GM13977 (cell line): ENCODE measurements at places on chromosomes 7 and 10.

DNA sequence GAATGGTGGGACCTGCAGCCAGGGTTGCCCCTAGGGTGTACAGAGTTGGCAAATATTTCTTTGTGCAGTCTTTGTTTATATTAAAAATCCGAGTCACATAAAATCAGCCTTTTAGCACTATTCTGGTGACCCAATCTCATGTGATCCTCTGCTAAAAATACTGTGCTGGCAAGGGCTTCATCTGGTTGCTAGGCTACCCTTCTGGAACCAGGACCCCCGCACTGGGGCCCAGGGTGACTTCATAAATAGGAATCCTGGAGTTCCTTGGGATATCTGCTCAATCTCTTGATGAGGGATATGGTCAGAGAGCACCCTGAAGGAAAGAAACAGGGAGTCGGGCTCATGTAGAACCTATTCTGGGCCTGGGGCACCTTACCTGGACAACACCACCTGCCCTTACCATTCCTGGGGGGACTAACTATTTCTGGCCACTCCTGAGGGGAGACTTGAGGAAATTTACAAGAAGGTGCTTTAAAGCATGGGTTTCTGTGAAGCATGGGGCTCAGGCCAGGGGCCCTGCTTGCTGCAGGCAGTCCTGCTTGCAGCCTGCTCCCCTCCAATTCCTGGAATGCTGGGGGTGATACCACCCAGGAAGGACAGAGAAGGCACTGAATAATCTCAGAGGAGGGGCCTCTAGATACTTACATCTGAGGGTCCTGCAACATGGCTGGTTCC lies 44.7 kb downstream of the SH2D4B start:
- DNase-seq = no peak

DNA sequence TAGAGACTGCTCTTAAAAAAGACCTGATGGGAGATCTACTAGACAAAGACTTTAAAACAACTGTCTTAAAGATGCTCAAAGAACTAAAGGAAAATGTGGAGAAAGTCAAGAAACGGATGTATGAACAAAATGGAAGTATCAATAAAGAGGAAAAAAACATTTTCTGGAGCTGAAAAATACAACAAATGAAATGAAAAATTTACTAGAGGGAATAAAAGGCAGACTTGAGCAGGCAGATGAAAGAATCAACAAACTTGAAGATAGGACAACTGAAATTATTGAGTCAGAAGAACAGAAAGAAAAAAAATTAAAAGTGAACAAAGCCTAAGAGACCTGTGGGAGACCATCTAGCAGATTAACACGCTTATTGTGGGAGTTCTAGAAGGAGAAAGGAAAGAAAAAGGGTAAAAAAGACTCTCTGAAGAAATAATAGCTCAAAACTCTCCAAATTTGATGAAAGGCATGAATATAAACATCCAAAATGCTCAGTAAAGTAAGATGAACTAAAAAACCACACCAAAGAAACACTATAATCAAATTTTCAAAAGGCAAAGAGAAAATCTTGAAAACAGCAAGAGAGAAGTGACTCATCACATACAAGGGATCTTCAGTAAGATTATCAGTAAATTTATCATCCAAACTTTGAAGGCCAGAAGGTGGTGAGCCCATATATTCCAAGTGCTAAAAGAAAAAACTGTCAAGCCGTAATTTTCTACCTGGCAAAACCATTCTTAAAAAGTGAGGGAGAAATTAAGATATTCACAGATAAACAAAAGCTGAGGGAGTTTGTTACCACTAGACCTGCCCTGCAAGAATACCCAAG lies 83.2 kb downstream of the SCRN1 start:
- DNase-seq = no peak

DNA sequence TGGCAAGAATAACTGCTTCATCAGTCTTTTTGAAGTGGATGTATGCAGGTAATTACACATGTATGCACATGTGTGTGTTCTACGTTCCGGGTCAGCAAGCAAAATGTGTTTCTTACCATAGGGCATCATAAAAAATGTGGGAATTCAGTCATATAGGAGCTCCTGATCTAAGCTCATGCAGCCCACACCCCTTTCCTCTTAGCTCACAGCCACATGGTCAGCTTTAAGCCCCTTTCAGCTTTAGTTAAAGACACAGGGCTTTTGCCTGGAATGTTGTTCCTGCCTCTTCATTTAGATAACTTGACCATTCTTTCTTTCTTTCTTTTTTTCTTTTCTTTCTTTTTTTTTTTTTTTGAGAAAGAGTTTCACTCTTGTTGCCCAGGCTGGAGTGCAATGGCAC lies 258.1 kb downstream of the RPS24 start:
- DNase-seq = no peak

GRCh38 chr7:20399521-20399920 lies 68.8 kb downstream of the ITGB8 start:
- DNase-seq = no peak

GRCh38 chr10:69685802-69686585 lies 55.9 kb downstream of the FAM241B start:
- no peak for DNase-seq

DNA sequence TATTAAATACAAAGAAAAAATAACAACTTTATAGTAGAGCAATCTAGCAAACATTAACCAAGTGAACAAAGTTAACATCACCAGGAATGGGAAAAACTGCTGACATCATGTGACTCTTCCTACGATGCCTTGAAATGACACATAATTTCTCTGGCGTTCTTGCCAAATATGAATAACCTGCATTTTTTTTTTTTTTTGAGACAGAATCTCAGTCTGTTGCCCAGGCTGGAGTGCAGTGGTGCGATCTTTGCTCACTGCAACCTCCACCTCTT lies 126.5 kb upstream of the VKORC1L1 start:
- DNase-seq = no peak

GRCh38 chr10:12605580-12606405 lies 256.4 kb downstream of the CAMK1D start:
- peak; percentile 53 for DNase-seq

GRCh38 chr10:393787-394438 lies 258.7 kb downstream of the ZMYND11 start:
- DNase-seq = no peak

DNA sequence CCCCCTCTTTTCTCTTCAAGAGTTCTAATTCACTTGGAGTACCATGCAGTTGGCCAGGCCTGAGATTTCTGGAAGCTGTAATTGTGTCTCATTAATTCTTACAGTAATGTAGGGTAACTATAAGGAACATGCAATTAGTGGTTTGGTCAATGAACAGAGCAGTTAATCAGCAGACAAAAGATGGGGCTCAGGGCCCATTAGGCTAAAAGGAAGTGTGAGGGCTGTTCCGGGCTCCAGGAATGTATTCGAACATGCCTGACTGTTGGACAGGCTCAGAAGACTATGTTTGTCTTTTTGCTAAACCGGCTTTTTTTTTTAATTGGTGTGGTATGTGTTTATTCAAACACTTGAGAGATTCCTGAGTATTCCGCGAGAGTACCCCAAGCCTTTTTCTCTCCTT lies 42.5 kb upstream of the FZD8 start:
- no peak for DNase-seq

DNA sequence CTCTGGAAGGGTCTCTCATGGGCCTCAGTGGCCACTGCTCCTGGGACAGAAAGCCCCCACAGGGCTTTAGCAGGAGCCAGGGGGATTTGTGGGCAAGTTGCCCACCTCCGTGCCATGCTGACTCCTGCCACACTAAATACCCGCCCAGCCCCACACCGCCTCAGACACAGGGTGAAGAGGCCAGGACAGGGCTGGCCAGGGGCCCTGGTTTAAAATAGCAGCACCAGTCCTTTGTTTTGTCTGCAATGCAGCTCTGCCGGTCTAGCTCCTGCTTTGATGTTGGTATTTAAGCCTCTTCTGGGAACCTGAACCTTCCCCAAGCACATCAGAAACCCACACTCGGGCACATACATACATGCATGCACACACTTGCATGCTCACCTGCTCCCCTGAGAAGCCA lies 14.4 kb upstream of the TNRC18 start:
- no peak for DNase-seq

DNA sequence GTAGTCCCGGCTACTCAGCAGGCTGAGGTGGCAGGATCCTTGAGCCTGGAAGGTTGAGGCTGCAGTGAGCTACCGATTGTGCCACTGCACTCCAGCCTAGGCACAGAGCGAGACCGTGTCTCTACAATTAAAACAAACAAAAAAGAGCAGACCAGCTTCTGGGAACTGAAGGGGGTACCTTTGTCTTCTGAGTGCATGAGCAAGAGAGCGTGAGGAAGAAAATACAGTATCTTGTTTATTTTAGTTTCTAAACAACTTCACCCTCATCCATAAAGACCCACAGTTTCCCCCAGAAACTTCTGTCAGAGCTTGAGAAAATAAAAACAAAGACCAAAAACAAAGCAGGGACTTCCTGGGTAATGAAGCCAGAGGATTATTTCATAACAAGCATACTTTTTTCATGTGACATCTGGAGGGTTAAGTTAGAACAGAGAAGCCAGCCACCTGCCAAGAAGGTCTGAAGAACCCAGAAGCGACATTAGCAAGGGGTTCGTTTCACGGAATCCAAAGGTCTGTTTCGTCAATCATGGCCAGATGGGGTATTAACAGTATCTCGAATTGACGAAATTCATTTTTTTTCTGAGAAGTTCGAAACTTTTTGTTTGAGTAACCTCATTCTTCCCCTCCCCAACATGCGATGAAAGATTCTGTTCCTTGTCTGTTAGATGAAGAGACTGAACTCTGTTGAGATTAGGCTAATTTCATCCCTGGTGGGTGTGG lies 10.2 kb upstream of the IL2RA start:
- DNase-seq = peak; percentile 67

DNA sequence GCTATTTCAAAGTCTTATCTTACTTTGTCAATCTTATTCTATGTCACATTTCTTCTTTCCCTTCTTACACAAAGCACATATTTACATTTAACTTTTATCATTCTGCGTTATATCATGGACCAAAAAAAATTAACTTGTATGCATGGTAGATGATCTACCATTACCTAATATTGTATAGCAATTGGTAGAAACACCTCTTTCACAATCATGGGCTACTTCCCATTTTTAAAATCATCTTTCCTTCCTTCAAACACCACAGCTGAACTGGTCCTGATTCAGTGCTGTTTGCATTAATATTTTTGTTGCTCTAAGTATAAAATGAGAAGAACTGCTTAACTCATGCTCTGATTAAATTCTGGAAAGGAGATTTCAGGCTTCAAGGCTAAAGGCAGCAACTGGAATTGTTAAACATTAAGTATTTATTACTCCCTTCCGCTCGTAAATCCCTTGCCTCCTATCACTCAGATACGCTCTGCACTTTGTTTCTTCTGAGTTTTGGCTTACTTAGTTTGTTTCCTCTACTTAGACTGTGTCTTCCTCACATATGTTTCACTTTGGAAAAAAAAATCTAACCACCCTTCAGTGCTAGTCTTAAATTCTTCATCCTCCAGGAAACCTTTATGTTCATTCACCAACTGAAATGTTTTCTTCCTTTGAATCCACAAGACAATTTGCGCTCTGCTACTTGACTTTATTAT lies 901.4 kb downstream of the PCDH15 start:
- DNase-seq = no peak

DNA sequence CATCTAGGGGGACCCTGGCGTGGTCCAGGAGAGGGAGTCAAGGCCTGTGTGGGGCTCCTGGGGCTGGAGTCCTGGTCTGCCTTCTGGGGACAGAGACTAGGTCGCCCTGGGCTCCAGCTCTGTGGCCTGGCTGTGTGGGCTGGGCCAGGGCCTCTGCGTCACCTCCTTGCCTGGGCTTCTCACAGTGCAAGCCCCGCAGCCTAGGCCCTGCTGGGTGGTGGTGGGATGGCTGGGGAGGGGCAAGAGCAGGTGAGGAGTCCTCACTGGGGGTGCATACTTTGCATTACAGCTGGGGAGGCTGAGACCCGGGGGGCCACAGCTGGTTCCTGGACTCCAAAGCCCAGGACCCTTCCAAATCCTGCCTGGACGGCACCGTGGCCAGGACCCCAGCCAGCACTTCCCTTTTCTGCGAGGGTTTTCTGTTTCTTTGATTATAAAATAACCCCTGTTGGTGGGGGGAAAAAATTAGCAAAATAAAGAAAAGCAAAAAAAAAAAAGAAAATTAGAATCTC lies 23.5 kb downstream of the PWWP2B start:
- DNase-seq = peak; percentile 35

DNA sequence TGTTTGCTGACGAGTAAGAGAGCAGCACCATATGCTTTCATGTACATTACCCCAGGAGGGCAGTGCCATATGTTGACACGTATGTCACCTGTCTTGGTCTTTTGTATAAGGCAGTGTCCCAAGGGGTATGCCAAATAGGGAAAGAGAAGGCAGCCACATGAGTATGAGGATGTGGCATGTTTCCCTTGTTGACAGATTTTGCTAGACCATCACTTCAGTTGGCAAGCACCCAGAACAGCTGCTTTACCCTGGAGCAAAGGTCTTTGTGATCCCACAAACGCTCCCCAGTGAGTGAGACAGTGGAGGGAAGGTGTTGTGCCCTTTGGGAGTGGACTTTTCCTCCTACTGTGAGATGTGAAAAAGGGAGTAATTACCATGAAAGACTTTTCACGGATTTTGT lies 350.1 kb downstream of the ETV1 start:
- DNase-seq = no peak

- DNase-seq = no peak
These were observed 10.6 kb downstream of the SFMBT2 start for GRCh38 chr10:7400068-7400715.

DNA sequence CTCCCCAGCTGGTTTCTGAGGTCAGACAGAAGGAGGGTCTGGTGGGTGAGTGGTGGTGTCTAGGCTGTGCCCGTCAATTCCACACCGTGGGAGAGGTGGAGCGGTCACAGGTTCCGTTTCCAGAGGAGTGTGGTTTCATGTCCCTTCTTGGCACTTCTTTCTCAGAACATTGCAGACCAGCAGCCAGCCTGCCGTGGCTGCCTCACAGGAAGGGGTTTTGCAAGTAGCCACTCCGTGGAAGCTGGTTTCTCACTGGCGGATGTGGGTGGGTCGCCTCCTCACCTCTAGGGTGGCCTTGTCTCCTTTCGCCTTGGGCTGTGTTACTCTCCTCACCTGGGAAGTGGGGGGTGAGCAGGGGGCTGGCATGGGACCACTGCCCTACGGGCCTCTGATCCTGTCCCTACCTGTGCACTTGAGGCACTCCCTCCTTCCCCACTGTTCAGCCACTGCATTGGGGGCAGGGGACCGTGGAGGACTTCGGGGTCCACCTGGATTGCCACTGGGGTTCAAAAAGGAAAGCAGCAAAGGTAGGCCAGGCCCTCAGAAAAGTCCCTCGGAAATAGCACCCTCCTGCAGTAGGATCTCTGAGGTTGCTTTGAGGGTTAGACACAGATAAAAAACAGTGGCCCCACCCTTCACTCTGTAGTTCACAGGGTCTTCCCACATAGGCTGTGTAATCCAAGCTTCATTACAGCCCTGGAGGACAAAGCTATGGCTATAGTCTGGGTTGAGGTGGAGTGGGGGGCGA lies 33.9 kb downstream of the TSPAN14 start:
- no peak for DNase-seq

GRCh38 chr7:120089968-120090367 lies 183.0 kb upstream of the KCND2 start:
- no peak for DNase-seq

- DNase-seq = no peak
These were observed 38.8 kb upstream of the SLC35G1 start for GRCh38 chr10:93854975-93855374.

GRCh38 chr7:112160130-112160770 lies 45.9 kb downstream of the DOCK4 start:
- DNase-seq = no peak
